ENCODE measurements at places on chromosomes 3 and 15.

DNA sequence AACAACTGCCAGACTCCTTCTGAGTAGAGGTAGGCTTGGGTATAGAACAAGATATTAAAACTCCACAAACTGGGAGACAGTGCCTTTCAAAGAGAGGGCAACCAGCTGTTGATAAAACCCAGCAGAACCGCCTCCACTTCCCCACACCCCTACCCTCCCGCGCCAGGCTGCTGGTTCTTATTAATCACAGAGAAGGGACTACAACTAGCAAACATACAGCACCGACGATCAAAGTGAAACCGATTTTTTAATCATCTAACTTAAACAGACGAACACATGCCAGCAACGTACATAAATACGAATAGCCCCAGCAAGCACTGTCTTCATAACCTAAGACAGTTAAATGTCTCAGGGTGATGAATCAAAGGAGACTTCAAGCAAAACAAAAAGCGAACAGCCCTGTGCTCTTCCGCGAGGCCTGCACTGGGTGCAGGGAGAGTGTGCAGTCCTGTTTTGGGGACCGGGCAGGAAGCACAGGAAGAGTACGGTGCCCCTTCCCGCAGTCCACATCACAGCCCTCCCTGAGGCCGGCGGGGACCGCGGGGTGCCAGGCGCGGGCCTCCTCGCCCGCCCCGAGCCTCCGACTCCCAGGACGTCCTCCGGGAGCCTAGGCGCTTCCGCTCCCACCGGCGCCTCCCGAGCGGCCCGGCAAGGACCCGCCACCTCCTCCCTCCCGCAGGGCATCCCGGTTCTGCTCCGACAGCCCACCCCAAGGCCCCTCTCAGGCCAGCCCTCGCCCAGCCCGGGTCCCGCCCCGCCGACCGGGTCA is 75.1 kb upstream of the VGLL4 start:
- DNase-seq = peak; percentile 57

DNA sequence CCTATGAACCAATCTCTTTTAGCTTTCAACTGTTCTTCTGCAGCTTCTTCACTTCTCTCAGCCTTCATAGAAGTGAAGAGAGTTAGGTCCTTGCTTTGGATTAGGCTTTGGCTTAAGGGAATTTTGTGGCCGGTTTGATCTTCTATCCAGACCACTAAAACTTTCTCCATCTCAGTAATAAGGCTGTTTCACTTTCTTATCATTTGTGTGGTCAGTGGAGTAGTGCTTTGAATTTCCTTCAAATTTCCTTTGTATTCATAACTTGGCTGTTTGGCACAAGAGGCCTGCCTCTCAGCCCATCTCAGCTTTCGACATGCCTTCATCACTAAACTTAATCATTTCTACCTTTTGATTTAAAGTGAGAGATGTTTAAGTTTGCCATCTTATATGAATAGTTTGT is 21.7 kb downstream of the DZIP1L start:
- DNase-seq = no peak

- DNase-seq = no peak
These were observed 59.9 kb upstream of the CORO2B start for GRCh38 chr15:68518785-68519430.

DNA sequence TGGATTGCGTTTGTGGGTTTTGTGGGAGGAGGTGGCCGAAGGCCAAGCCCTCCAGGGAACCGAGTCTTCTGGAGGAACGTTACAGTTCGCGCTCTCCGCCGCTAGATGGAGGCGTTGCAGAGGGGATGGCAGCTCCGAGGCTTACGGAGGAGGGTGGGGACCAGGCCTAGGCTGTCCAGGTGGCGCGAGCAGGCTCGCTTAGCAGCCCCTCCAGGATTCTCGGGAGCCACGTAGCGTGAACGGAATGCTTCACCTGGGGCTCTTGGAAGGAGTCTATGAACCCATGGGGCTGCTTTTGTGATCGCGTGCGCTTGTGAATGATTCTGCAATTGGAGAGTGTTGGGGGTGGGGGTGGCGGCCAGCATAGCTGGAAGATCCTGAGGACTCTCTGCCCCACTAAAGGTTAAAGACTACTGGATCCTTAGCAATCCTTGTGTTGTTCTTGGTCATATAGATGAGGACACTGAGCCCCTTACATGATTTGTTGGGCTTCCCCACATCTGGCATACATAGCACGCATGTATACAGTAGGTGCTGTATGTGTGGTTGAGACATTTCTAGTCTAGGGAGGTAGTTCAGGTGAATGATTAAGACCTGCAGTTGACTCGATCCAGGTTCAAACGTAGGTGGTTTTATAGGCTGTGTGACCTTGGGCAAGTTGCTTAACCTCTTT is 25.7 kb downstream of the FAM3D start:
- peak; percentile 62 for DNase-seq

GRCh38 chr3:144894576-144894975 is 923.0 kb downstream of the DIPK2A start:
- DNase-seq = no peak

GRCh38 chr3:115428841-115429240 is 194.5 kb upstream of the GAP43 start:
- no peak for DNase-seq

- DNase-seq = no peak
These were observed 36.8 kb upstream of the NIT2 start for GRCh38 chr3:100297784-100298183.

GRCh38 chr3:49135499-49135898 is 2.6 kb upstream of the LAMB2 start:
- no peak for DNase-seq

GRCh38 chr3:171772427-171773056 is 37.7 kb downstream of the PLD1 start:
- DNase-seq = peak; percentile 67

DNA sequence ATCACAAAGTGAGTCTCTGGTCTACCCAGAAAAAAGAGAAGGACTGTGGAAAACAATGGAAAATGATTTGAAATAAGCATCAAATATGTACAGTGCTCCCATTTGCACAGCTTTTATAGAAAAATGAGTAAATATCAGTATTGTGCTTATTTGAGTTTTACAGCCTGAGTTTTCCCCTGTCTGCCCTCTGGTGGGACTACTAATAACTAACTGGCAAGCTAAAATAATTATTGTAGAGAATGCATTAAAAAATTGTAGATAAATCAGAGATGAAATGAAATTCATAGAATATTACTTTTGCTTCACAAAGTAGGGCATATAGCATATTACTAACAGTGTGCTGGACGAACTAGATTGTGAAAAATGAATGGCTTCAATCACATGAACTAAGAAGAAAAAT is 287.1 kb downstream of the NAALADL2 start:
- DNase-seq = peak; percentile 27

DNA sequence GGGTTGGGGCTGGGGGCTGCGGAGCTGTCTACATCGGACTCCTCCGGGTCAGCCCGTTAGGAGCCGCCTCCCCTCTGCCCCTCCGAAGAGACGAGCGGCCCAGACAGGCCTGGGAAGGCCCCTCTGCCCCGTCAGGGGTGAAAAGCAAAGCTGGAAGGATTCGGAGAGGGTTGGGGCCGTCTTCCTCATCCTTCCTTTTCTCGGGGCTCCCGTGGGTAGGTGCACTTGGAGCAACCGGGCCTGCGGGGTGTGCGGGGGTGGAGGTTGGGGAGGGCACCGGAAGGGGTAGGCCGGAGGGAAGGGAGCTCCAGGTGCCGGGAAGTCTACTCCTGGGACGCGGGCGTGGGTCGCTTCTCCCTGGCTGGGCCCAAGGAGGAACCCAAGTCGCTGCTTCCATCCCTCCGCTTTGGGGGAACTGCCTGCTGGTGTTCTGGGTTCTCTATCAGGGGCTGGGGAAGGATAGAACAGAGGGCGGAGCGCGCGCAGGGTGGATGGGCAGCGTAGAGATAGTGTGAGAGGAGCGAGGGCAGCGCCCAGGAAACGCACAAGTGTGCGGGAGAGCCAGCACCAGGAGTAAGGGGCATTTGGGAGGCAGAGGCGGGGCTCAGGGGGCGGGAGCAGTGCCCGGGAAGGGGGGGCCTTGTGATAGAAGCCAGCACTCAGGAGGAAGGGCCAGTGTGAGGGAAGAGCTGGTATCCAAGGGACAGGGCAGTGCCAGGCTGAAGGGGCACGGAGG is 590 bp downstream of the POLR2H start:
- peak; percentile 50 for DNase-seq

DNA sequence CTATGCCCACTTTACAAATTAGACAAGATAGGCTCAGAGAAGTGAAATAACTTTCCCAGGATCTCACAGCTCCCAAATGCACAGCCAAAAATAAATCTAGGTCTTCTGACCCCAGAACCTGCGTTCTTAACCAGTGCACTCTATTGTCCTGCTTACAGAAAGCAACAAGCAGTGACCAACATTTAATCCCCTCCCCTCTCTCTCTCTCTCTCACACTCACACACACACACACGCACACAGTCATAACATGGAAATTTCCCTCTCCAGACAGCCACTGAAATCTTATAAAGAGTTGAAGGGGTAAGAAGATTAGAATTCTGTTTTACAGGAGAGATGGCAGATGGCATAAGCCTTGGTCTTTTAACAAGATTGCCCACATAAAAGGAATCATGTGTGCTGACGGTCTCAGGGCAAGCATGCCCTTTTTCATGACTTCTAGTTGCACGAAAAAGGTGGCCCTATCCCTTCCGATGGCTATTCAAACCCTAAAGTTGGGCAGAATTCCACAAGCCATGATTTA is 29.4 kb downstream of the EOGT start:
- DNase-seq = no peak
